ENCODE measurements at places on chromosomes 16 and 17.

- no peak for DNase-seq
Observed at GRCh38 chr16:17303101-17303500, 167.7 kb downstream of the XYLT1 start.

- no peak for DNase-seq
Observed at GRCh38 chr17:43562679-43563599, 16.8 kb upstream of the ETV4 start.

- DNase-seq, result no peak
Observed at GRCh38 chr16:48052731-48053417, 102.9 kb downstream of the ABCC12 start.

- DNase-seq, result no peak
Observed at GRCh38 chr17:75691801-75692626, 24.9 kb downstream of the SAP30BP start.

DNA sequence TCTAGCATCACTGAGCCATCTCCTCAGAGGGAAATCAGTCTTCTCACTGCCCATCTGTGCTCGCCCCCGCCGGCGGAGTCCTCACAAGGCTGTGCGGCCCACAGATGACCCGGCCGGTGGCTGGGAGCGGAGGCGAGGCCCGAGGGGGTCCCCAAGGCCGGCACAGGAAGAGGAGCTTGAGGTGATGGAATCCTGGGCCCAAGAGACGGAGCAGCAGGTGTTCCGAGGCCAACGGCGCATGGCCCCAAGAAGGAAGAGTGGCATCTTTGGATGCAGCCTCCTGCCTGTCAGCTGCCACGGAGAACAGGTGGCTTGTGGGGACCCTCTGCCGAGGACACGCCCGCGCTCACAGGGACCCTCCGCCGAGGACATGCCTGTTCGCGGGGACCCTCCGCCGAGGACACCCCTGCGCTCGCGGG lies 72.7 kb upstream of the GNG13 start:
- DNase-seq, result no peak

GRCh38 chr16:30925632-30925987 lies 2.2 kb downstream of the FBXL19 start:
- no peak for DNase-seq

- no peak for DNase-seq
Observed at GRCh38 chr17:54901230-54901822, 674 bp downstream of the TOM1L1 start.

DNA sequence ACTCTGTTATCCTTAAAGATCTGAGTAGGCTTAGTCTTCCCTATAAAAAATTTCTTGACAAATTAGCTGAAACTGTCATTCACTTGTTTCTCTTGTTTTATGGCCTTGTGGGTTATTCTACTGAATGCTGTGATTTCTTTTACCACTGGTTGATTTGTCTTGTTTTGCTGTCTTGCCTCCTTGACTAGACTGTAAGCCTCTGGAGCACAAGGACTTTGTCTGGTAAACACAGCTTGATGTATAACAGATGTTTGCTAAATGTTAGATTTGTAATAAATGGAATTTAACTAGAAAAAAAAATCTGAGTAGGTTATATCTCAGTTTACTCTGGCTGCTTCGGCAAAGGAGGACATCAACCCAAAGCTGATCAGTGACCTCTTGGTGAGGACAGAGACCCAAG lies 21.6 kb downstream of the VAC14 start:
- no peak for DNase-seq

GRCh38 chr16:1286513-1287094 lies 22.8 kb upstream of the UBE2I start:
- DNase-seq, result no peak

DNA sequence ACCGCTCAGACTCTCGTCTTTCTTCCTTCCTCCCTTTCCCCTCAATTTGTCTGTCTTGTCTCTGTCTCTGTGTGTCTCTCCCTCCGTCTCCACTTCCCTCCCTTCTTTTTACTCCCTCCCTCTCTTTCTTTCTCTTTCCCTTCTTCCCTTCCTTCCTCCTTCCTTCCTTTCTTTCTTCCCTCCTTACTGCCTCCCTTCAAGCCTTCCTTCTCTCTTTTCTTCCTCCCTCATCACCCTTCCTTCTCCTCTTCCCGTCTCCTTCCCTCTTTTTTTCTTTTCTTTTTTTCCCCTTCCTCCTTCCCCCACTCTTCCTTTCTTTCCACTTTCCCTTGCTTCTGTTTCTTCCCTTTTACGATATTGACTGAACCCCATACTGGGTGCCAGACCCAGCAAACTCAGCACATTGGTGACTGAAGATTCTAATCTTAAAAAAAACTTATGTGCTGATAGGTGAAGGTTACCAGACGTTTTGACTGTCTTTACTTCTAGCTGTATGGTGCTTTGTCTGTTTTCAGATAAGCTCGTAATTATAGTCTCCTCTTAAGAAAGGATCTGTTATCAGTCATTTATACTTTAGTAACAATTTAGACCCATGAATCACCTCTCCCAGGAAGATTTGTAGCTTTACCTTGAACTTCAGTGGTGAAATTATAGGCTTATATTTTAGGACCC lies 481 bp upstream of the BRD7 start:
- DNase-seq, result no peak

DNA sequence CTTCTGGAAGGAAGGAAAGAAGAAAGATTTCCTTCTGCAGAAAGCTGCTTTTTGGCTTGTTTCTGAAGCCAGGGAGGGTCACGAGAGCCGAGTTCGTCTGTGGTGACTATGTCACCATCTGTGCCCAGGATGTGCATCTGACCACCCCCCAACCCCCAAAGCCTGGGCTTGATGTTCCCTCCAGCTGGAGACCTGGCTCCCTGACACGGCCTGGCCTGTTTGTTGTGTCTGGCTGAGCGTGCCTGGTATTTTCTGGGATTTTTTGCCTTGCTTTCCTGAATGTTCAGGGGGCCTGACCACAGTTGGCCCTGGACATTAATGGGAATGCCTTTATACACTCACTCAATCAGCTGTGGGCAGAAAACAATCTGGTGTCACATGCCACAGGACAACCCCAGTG lies 38.9 kb downstream of the LGALS9 start:
- no peak for DNase-seq

DNA sequence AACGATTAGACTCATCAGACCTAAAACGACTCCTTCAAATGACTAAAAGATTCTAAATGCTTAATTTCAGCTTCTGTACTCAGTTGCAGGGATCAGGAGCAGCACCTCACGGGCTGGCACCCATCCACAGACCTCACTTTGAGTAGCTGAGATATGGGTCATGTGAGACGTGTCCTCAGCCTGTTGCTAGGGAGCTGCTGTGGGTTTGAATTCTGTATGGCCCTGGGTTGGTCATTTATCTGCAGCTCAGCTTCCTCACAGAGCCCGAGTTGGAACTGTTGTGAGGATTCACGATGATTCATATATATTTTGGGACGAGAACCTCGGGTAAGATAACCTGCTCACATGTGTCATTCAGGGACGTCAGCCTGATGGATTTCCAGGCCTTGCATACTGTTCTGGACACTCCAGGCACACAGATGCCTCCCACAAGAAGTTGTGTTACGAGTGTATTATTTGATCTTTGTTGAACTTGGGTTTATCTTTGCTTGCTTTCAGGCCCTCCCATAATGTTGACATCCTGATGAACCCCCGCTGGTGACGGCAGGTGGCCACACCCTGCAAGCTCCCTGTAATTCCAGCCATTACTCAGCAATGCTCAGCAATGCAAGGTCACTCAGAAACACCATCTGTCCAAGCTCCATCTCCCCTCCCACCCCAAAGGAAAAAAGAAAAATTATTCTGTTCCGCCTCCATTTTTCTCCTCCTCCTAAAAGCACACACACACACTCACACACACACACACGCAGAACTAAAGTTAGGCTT lies 137.6 kb downstream of the RBFOX3 start:
- DNase-seq, result no peak

DNA sequence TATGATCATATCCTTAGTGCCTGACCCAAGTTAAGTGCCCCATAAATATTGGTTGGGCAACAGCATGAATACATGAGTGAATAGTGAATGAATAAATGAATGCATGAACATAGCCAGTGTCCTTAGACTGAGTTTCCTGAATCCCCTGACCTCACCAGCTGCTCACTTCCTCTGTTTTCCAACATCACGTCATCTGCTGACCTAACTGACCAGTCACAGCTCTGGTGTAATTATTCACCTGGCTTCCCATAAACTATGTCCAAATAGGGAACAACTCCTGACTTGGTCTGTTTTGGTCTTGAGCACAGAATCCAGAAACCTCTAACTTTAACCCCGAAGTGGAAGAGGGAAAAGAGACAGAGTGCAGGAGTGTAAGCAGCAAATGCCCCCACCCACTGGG lies 83.4 kb downstream of the ASIC2 start:
- no peak for DNase-seq

- no peak for DNase-seq
Observed at GRCh38 chr17:6894206-6894528, 62.6 kb upstream of the TEKT1 start.

DNA sequence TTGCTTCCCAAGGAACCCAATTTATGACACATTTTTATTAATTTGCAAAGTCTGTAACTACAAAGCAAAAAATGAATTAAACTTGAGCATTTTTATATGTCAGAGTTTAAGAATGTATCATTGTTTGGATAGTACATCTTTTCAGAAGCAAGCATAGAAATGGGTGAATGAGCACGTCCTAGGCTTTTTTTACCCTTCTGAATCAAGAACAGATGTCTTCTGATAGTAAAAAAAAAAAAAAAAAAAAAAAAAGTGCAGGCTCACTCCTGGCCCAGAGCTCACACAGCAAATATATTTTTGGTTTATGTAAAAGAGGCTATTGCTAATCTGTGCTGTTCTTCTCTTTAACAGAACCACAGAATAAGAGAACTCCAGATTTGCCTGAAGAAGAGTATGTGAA lies 6.3 kb downstream of the TERF2IP start:
- no peak for DNase-seq

- no peak for DNase-seq
Observed at GRCh38 chr17:38958756-38959155, 8.4 kb downstream of the FBXO47 start.

- no peak for DNase-seq
Observed at GRCh38 chr17:31788956-31789355, 70.1 kb downstream of the COPRS start.

GRCh38 chr17:53032861-53033271 lies 789.9 kb upstream of the KIF2B start:
- DNase-seq, result no peak

- no peak for DNase-seq
Observed at GRCh38 chr17:2468270-2468669, 43.4 kb downstream of the METTL16 start.

- DNase-seq, result no peak
Observed at GRCh38 chr16:86244936-86245335, 265.4 kb upstream of the FOXF1 start.

DNA sequence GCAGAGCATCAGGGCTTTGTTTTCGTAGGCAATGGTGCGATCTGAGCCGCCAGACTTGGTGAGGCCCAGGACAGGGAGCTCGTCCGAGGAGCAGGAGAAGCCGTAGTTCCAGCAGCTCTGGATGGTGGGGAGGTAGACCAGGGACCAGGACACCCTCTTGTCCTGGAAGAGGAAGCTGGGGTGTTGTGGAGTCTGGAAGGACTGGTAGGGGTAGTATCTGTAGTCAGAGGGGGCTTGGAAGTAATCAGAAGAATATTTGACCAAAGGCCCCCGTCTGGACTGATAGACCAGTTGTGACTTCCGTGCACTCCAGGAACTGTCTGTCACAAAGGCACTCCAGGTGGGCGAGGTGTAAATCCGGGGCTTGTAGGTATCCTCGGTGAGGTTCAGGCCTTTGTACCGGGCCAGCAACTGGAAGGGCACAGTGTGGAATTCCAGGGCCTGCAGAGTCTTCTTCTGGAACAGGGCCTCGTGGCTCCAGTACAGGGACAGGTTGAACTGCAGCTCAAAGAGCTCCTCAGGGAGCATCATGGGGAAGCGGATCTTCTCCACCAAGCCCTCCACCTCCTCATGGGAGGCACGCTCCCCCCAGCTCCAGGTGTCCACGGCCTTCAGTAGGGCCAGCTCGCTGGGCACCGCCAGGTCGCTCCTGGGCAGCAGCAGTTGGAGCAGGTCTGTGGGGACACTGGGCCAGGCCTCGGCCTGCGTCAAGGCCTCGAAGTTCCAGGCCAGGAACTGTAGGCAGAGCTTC lies 7.8 kb downstream of the LGALS3BP start:
- DNase-seq, result no peak

- DNase-seq, result no peak
Observed at GRCh38 chr16:26120729-26121128, 429.0 kb downstream of the HS3ST4 start.

- no peak for DNase-seq
Observed at GRCh38 chr17:7237761-7238419, 1.4 kb downstream of the PHF23 start.

- peak; percentile 63 for DNase-seq
Observed at GRCh38 chr17:7113273-7114071, 1.1 kb downstream of the ASGR2 start.

DNA sequence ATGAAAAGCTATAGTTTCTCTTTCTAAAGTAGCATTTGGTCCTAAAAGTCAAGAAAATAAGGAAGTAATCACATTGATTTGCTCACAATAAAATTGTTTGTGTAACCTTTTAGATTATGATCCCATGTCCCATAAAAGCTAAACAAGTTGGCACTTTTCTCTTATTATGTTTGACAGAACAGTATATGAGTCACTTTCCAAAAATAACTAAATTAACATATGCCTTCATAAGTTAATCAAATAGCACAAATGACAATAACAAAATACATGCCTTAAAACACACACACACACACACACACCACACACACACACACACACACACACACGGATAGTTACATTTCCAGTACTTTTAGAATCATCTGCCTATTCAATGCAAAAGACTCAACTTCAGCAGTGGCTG lies 2.8 kb downstream of the MED13 start:
- no peak for DNase-seq

DNA sequence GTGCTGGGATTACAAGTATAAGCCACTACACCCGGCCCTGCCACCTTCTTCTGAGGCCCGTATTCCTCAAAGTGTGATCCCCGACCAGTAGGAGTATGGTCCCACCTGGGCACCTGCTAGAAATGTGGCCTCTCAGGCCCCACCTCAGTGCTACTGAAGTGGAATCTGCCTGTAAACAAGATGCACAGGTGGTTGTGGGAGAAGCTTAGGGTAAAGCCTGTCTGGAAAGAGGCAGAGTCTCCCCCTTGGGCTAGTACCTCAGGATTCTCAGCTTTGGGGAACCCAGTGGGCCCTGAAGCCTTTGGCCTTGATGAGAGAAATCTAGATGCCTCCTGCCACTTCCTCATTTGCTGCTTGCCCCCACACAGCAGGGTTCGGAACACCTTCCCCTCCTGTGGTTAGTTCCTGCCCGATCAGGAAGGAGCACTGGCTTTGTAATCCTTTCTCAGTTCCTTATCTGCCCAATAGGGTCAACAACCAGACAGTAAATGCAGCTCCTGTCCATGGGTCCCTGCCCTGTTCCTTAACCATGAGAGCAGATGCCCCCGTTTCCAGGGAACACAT lies 25.2 kb downstream of the TK2 start:
- peak; percentile 84 for DNase-seq

- DNase-seq, result no peak
Observed at GRCh38 chr16:70608521-70608920, 37.8 kb upstream of the IL34 start.

- peak; percentile 53 for DNase-seq
Observed at GRCh38 chr16:66649636-66650205, 45.2 kb downstream of the CMTM3 start.

DNA sequence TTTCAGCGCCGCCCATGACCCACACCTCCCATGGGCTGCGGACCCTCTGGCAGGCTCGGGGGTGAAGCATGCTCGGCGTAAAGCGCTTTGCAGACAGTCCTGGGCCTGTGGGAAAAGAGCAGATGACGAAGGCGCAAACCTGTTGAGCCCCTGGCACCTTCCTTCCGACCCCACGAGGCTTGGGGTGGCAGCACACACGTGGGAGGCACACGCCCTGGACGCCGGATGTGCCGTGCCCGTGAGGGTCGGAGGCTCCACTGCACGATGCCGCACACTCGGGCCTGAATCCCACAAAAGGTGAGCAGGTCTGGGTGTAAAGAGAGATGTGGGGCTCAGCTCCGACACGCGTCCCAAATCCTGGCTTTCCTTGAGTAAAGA lies 71.1 kb downstream of the LMF1 start:
- no peak for DNase-seq

Measured in lower leg skin (tissue), 4 donors.